ENCODE measurements at places on chromosomes 3 and 15.

GRCh38 chr3:24100696-24101402, 155.8 kb downstream of the NR1D2 start:
- DNase-seq: no peak

DNA sequence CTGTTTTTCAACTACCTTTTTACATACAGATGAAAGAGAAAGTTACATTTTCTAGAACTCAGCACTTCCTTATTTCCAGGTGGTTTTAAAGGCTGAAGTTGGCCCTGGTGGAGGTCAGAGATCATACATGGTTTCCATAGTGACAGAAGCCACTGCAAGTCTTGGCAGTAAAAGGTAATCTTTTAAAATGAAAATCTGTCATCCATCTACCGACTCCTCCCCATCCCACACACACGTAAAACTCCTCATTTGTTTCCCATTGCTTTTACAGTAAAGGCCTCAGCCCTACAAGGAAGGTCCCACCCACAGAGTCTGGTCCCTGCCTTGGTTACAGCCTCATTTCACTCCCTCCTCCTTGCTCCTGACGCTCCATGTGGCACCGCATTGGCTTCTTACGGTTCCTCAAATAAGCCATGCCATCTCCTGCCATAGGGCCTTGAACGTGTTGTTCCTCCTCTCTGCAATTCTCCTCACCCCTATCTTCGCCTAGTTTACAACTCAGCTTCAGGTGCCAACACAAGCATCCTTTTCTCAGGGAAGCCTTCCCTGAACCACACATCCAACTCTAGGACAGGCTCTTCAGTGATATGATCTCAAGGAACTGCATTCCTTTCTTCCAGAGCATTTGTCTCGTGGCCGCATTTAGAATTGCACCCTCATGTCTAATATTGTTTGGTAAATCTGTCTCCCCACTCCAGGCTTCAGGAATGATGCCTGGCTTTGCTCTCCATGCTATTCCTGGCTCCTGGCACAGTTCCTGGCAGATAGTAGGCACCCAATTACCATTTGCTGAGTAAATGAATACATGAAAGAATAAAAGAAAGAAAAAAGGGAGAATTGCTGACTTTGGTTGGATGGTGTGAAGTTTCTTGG, 2.6 kb downstream of the CYP19A1 start:
- DNase-seq: no peak

GRCh38 chr3:191238321-191238817, 39.3 kb downstream of the OSTN start:
- no peak for DNase-seq

DNA sequence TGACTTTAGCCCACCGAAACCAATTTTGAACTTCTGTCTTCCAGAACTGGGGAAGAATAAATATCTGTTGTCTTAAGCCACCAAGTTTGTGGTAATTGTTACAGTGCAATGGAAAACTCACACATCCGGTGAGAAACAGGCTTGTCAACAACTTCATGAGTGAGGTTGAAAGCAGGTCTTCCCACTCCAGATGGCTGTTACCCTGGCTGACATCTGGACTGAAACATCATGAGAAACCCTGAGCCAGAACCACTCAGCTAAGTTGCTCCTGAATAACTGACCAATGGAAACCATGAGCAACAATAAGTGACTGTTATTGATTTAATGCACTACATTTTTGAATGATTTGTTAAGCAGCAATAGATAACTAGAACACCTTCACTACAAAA, 10.3 kb downstream of the ACSBG1 start:
- no peak for DNase-seq

GRCh38 chr15:32867313-32867626, 149.5 kb downstream of the GREM1 start:
- peak; percentile 36 for DNase-seq

DNA sequence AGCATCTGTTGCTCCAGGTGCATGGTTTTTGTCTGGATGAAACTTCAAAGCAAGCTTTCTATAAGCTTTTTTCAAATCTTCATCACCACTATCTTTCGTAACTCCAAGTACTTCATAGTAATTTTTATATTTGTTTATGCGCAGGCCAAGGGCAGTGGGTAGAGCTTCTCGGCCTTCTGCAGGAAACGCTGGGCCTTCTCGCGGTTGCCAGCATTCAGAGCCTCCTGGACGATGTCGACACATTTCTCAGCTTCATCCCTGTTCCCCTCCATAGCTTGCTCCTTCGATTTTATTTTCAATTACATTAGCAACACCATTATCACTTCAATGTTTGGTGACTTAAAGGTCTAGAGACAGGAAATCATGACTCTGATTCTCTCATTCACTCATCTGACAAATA, 20.2 kb downstream of the DENND4A start:
- no peak for DNase-seq

GRCh38 chr15:88185584-88185983, 71.0 kb downstream of the NTRK3 start:
- DNase-seq: no peak

- DNase-seq: no peak
Measured at GRCh38 chr3:71076361-71077002, 507.0 kb downstream of the FOXP1 start.

GRCh38 chr3:139099968-139100817, 55.5 kb upstream of the PRR23C start:
- DNase-seq: no peak

GRCh38 chr3:50215529-50215928, 10.5 kb downstream of the SLC38A3 start:
- DNase-seq: no peak

DNA sequence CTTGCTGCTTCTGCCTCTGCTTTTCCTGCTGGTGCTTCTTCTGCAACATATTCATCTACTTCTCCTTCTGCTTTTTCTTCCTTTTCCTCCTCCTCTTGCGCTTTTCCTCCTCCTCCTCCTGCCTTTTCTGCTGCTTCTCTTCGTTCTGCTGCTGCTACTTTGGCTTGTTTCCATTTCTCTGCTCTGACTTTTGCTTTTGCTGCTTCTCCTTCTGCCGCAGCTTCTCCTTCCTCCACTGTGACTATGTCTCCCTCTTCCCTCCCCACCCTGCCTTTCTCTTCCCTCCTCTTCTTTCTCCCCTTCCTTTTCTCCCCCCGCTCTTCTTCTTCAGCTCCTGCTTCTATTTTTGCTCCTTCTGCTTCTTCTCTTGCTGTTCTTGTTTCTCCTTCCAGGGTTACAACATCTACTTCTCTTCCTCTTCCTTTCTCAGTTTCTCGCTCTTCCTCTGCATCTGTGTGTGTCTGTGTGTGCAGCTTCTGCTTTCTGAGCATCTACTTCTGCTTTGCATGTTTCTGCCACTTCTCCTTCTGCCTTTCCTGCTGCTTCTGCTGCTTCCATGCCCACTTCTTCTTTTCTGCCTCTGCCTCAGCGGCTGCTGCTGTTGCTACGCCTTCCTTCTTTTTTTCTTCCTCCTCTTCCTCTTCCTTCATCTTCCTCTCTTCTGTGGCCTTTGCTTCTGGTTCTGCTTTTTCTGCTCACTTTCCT, 51.4 kb downstream of the FAM43A start:
- DNase-seq: peak; percentile 99

DNA sequence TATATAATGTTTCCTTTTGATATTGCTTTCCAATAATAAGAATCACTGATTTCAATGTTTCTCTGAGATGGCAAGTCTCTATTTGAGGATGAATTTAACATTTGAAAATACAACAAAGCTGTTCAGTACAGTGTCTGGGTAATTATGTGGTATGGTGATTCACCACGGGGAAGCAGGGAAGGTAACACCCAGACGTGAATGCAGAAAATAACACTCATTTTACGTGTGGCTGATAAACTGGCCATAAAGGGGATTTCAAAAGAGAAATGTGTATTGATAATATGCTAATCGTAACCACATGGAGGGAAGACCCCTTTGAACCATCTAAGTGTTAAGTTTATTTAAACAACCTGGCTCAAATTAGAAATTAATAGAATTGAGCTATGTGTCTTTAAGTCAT, 344.6 kb downstream of the GRM7 start:
- DNase-seq: peak; percentile 9

GRCh38 chr15:88834211-88834812, 31.1 kb downstream of the ACAN start:
- peak; percentile 14 for DNase-seq

DNA sequence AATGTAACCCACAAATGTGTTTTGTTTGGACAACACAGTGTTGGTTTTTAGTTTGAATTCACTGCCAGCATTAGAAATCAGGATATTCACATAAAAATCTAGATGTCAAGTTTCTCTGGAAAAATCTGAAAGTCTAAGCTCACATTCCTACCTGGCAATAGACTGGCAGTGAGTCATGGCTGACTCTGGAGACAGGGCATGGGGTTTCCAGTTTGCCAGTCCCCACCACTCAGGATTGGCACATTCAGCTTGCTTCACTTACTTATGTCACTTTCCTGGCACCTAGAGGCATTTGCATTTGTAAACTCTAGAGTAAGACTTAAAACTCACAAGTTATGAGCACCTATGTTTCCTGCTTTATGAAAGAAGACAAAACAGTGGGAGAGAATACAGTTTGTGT, 19.1 kb upstream of the SEC61A1 start:
- DNase-seq: no peak

DNA sequence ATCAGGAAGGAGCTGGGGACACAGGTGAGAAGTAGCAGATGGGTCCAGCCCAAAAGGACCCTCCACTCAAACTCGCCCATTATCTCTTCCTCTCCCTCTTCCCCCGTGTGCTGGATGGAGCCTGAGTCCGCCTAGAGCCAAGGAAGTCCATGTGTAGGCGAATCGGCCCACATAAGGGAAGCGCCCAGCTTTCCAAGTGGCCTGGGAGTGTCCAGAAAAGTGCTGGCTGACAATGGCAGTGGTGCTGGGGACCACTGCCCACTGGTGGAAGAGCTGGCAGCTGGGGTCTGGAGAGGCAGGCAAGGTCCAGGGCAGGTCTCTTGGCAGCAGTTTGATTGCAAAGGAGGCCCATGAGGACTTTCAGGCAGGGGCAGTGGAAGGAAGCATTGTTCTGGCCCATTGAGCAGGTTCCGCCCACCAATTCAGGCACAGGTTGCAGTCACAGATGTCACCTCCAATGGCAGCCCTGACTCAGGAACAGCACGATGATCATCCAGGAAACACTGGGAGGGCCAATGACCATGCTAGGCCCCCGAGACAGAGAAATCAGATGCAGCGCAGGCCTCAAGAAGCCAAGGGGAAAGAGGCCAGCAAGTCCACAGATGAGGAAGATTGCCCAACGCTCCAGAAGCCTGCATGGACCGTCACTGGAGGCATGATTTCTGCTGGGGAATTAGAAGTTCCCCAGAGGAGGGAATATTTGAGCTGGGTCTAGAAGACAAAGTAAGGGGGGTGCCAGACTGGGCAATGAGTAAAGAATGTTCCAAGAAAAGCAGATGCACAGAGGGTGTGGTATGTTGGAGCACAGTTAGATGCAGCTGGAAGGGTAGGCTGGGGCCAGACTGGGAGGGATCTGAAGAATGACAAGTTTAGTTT, 3.0 kb downstream of the MFGE8 start:
- DNase-seq: no peak

DNA sequence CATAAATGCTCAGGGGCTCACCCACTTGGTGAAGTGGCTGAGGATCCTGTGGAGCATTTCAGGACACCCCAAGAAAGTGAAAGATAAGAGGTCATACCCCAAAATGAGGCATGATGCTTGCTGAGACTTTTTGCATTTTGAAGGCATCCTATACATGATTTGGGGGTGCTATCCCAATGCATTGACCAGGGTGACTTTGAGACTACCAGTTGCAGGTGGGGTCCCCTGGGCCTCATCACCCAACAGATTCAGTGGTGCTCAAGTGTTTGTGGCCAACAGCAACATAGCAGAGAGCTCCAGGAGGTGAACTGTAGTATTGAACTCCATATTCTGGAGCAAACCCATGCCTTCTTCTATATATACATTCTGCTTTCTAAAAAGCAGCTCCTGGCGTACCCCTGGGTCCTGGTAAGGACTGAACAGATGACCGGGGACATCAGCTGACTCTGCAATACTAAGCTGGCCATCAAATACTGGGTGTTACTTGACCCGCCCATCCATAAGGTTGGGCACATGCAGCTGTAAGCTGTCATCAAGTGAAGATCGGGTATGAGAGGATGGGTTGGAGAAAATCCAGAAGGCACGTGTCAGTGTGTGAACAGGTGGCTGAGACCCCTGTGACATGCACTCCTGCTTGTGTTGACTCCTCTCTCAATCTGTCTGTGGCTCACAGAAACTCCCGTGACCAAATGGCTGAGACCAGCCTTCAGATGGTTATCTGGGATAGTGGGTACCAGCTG, 143.3 kb downstream of the KLF13 start:
- DNase-seq: no peak

GRCh38 chr3:157148196-157148889, 11.6 kb downstream of the CCNL1 start:
- DNase-seq: no peak

- no peak for DNase-seq
Measured at GRCh38 chr3:27376109-27376772, 7.1 kb upstream of the NEK10 start.

DNA sequence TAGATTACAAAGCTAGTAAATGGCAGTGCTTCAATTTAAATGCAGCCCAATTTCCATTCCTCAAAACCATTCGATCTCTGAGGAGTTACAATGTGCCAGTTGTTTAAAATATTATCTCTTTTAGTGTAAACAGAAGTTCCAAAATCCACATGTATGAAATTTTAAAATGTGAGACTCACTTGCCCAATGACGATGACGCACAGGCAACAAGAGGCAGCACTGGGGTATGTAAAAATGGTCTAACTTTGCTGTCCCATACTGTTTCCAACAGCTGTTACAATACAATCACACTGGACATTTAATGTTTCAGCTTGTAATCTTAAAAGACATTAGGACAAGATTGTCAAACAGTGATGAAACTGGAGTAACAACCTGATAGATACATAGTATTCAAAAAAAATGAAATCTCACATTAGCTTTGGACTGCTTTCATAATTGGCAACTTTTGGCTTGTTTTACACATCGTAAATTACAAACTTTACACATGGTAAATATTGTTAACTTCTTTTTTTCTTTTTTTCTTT, 12.2 kb downstream of the SLTM start:
- DNase-seq: no peak

- DNase-seq: no peak
Measured at GRCh38 chr3:108085810-108086350, 5.0 kb downstream of the CD47 start.

DNA sequence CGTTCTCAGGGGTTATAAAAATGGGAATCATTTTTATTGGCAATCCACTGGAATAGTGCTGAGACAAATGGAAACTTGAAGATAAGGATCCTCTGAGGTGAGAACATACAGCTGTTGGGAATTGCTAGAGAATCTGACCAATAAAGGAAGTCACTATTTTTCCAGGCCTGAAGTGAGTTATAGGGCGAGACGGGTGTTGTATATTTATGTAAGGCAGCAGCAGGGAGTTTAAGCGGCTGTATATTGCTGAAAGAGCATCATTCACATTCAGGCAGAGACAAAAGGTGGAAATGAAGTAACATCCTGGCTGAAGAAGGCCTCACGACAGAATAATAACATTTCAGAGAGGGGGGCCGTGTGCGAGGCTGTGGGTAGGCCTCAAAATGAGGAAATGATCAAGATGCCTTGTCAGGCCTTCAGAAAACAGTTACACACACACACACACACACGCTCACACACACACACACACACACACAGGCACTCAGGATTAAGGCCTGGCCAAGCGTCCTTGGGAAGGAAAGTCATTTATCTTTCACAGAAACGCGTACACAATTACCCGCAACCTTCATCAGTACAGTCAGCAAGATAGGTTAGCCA, 964.9 kb upstream of the NR2F2 start:
- peak; percentile 3 for DNase-seq

All from common myeloid progenitor, CD34-positive (primary cell).